ENCODE measurements at places on chromosomes 1 and 21.

- DNase-seq: no peak
These were observed 68.4 kb downstream of the EPHB2 start for GRCh38 chr1:22778862-22779520.

DNA sequence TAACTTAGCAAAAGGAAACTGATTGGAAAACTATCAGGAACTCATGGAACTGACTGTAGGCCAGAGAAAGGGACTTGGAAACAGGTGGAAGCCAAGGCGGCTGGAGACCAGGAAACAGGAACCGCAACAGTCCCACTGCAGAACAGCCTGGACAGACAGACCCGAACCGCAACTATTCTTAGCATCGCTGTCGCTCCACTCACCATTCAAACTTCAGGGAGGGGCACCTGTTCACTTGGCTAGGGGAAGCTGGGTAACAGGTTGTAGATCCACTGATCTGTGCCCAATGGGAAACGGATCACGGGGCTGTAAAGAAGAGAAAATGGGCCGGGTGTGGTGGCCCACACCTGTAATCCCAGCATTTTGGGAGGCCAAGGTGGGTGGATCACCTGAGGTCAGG is 61.9 kb downstream of the CLSTN1 start:
- no peak for DNase-seq

GRCh38 chr1:24828183-24828886 is 83.1 kb downstream of the CLIC4 start:
- DNase-seq: no peak

- no peak for DNase-seq
These were observed 23.7 kb upstream of the ETV3 start for GRCh38 chr1:157161901-157162300.

DNA sequence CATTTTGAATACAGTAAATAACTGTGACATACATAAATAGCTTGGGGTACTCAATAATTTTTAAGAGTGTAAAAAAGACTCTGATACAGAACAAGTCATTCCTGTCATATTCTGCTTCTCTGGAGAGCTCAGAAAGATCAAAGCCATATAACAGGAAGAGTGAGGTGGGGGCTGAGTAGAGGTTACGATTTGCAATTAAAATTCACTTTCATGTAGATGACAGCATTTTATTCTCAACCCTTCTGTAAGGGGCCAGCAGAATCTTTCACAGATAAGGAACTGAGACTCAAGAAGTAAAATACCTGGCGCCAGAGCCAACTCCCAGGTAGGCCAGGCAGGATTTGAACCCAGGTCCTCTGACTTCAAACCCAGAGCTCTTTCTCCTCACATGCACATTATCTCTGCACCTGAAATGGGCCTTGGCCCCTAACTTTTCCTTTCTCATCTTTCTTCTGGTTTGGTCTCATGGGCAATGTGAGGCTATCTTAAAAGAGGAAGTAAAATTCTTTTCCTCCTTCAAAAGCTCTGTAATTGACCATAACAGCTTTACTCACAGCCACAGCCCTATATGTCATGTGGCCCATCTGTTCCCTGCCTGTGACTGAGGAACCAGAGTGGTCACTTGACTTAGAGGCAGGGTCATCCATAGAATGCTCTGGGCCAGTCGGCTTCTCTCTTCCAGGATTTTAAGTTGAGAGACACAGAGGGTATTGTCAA is 80.9 kb upstream of the SYT6 start:
- DNase-seq: no peak

DNA sequence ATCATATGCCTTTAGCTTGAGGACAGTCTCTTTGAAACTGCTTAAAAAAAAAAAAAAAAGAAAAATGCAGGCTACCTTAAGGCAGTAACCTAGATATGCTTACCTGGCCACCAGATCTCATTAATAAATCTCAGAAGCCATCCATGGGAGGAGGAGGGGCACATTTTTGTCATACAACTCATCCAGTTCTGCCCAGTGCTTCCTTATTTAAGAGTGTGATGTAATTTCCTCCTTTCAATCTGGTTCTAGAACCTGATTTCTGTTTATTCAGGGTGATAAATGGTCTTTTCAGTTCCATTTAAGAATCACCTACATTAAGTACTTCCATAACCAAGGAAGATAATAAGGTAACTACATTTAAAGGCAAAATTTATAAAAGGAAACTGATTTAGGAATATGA is 6.1 kb downstream of the ERRFI1 start:
- no peak for DNase-seq

- no peak for DNase-seq
These were observed 92.6 kb downstream of the KIF26B start for GRCh38 chr1:245247356-245247755.

GRCh38 chr1:164637461-164638375 is 78.7 kb downstream of the PBX1 start:
- no peak for DNase-seq

Data from CD4-positive, alpha-beta T cell treated with Interferon gamma for 1 hour (primary cell).